ENCODE measurements at places on chromosomes 2 and 18.

GRCh38 chr2:217802266-217802665 lies 200.5 kb downstream of the TNS1 start:
- no peak for DNase-seq

DNA sequence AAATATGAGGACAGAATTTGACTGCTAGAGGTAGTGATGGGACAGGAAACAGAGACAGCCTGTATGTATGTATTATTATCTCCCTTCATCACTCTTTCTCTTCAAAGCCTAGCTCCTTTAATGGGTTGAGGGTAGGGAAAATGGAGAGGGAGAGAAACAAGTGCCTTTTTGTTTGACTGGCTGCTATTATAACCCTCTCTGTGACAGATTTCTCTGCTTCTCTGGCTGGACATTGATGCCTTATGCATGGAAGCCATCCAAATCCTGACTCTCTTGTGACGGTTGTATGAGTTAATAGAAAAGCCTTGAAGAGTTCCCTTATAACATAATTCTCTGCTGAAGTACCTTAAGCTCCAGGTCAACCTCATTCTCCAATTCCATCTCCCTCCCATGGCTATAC lies 118.5 kb upstream of the COL5A2 start:
- DNase-seq = no peak

DNA sequence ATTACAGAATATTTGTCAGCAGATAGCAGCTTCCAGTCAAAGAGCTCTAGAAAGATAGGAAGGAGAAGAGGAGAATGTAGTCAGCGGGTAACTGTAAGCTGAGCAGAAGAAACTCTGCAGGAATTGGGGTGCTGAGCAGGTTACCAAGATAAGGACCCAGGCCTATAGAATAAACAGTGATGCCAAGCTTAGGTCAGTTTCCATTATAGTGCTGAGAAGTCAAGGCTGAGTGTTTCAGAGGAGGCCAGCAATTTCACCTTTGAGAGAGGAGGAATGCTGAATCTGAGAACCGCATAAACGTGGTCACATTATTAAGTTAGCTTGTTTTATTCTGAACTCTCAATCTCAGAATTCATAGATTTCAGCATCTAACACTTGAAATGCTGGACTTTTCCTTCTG lies 13.9 kb downstream of the NAB1 start:
- DNase-seq = no peak

GRCh38 chr2:4219571-4219970 lies 516.2 kb downstream of the DCDC2C start:
- DNase-seq = no peak

GRCh38 chr18:26656944-26657536 lies 108.7 kb upstream of the KCTD1 start:
- no peak for DNase-seq

- DNase-seq = no peak
Observed at GRCh38 chr2:203584784-203585183, 49.7 kb upstream of the RAPH1 start.

DNA sequence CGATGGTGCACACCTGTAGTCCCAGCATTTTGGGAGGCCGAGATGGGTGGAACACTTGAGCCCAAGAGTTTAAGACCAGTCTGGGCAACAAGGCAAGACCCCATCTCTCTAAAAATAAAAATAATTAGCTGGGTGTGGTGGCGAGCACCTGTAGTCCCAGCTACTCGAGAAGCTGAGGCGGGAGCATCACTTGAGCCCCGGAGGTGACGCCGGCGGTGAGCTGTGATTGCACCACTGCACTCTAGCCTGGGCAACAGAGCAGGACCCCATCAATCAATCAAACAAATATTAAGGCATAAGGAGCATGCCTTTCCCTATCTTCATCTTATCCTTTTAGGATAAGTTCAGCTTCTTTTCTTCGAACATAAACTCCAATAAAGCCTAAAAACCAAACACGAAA lies 1.1 kb downstream of the WDSUB1 start:
- DNase-seq = no peak

- DNase-seq = no peak
Observed at GRCh38 chr2:1360557-1361250, 52.6 kb upstream of the TPO start.

DNA sequence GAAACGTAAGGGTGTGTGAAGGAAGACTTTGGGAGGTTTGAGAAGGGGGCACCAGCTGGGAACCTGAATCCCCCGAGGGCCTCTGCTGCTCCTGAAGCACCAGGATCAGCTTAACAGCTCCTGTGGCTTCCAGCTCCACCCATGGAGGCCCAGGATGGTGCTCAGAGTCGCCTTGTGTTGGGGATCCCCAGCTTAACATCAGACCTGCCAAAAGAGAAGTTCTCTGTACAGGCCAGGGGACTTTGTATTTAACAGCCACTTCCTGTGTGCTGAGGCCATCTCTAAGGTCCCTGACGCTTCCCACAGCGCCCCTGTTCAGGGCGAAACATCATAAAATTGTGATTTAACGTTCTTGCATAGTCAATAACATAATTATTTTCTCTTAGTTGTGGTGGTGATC lies 77.5 kb downstream of the NCK2 start:
- DNase-seq = peak; percentile 23

DNA sequence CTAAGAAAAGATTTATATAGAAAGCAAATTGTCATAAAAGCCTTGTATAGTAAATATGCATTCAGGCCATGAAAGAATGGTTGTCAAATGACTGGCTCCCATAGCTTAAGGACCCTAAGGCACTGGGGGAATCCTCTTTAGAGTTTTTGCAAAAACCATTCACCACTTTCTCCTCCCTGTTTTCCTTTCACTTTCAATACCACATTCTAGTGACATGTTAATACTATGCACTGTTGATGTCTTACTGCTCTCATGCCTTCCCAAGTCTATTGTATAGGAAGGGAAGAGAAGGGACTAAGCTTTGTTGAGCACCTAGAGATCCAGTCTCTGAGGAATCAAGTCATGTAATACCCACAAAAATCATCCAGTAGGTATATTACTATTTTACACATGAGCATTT lies 383.0 kb upstream of the LRRTM1 start:
- no peak for DNase-seq

DNA sequence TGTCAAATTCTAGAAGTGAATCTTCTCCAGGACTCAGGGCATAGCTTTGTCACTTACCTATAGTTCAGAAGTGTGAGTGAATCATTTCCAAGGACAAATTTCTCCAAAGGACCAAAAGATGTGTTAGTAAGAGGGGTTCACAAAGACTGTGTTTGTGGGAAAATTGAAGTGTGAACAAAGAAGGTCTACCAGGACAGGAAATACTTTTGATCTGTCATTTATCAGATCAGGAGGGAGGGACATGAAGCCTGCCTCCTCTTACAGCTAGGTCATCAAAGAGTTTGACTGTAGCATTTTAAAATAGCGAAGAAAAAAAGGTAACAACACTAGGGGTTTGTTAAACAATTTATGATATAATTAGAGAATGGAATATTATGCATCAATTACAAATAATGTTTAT lies 2.0 kb upstream of the CD28 start:
- no peak for DNase-seq

GRCh38 chr2:158806941-158807340 lies 11.8 kb downstream of the DAPL1 start:
- no peak for DNase-seq
